ENCODE measurements at places on chromosomes 3 and 15.

DNA sequence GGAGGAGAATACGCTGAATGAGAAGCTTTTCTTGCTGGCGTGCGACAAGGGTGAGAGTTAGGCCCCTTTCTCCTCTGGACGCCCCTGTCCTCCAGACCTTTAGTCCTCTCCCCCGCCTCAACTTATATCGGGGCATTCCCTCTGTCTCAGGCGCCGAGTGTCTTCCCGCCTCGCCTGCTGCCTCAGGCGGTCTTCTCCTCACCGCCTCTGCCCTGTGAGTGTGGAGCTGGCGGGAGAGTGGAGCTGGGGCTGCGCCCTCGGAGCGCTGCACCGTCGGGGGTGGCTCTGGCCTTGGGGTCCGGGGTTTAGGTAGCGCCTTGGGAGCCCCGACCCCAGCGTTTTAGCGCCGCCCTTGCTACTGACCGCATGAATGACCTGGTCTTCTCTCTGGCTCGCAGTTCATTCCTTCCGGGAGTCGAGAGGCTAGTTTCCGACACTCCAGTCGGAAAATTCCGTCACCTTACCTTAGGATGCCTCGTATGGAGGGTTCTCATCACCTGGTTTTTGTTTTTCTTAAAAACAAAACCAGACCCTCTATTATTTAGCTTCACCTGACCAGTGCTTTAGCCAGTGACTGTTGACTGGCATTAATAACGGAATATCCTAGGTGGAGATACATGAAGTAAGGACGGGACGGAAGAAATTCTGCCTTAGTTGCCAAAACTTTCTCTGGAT is 985 bp downstream of the TRPC1 start:
- DNase-seq, result peak; percentile 65

DNA sequence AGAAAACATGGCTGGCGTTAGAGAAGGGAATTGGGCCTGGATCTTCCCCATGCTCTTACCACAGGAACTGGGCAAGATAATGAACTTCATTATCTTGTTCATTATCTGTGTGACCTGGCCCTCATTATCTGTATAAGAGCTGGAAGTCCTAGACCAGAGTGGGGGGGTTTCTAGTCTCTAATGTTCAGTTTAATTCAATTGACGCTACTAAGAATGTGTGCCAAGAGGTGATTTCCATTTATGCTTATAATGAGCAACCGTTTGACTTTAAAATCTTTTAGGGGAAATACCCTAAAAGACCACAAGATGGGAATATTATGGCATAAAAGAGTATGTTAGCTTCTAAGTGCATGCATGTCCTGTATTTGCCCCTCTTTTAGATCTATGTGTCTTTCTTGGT is 59.1 kb upstream of the CSTA start:
- DNase-seq, result no peak

- no peak for DNase-seq
These were observed 10.7 kb downstream of the HMCES start for GRCh38 chr3:129289201-129289921.

DNA sequence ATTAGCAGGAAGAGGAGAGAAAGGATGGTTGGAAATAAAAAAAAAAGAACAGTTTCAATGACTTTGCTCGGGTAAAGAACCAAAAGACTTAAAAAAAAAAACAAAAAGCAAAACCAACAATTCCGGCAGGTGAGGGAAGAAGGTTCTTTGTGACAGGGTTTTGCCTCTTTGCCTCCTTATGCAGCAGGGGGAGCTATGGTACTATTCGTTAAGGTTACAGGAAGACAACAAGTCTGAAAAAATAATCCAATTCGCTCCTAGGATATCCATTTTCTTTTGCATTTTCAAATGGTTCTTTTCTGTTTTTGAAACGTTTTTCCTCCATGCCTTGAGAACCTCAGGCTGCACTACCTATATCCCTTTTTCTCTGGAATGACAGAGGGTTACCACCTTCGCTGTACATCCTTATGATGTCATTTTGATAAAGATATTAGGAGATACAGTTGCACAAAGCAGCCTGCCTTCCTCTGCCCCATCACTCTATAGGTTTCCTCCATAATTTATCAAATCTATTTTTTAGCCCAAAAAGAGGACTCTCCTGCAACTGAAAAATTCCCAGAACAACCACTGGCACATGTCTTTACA is 55.0 kb downstream of the CFAP20DC start:
- peak; percentile 60 for DNase-seq

DNA sequence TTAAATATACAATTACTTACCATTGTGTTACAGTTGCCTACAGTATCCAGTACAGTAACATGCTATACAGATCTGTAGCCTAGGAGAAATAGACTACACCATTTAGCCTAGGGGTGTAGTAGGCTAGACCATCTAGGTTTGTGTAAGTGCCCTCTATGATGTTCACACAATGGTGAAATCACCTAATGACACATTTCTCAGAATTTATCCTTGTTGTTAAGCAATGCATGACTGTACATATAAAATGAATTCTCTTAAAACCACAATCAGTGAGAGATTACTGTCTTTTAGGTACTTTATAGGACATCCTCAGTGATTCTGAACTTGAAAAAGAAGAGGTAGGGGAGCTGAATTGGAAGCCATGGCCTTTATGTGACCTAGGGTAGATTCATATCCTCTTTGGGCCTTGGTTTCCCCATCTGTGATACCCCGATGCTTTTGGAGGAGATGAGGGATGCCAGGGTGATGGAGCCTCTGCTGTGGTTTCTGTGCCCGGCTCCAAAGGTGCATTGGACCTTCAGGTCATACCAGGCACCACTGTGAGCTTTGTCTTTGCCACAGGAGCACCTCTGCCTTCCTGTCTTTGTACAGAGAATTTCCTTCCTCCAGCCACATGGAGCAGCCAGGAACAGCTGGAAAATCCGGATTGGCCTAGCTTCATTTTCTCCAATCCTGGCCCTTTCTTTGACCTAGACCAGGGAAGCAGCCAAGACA is 51.9 kb upstream of the FLNB start:
- no peak for DNase-seq

- DNase-seq, result no peak
These were observed 222.0 kb upstream of the DPPA4 start for GRCh38 chr3:109559389-109559788.

- DNase-seq, result no peak
These were observed 977.6 kb downstream of the MCTP2 start for GRCh38 chr15:95208988-95209387.

DNA sequence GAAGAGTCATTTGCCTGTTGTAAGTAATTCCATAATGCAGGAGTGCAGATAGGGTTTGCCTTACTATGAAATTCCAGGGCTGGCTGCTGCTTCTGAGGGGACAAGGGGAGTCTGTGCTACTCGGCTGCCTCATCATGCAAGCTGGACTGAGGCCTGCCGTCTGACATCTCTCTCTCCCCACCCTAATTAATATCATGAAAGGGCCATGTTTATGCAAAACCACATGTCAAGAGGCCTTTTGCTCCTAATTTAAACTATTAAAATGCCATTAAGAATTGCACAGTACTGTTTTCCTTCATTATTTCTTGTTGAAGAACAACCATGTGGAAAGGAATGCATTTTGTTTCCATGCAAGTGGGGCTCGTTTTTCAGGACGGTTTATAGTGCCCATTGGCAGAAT is 26.3 kb downstream of the CHST2 start:
- no peak for DNase-seq

- DNase-seq, result peak; percentile 98
These were observed 50.6 kb downstream of the SLC6A6 start for GRCh38 chr3:14452740-14453710.

DNA sequence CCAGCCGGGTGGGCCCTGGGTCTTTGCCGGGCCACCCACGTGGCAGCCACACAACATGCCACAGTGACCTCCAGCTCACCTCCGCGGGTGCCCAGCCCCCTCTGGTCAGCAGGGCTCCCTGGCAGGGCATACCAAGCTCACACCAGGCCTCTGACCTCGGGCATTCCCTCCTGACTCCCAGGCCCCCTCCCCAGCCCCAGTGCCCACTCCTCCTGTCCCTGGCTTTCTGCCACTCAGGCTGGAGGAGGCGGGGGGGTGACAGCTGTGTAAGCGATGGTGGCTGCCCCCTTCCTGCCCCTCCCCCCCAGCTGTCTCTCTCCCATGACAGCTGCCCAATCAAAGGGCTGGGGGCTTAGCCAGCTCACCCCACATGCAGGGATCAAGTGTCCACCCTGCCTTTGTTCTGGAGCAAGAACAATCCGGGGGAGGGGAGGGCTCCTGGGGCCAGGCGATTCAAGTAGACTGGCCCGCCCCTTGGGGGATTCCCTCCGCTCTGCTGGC is 3.3 kb downstream of the PCBP4 start:
- DNase-seq, result peak; percentile 46

DNA sequence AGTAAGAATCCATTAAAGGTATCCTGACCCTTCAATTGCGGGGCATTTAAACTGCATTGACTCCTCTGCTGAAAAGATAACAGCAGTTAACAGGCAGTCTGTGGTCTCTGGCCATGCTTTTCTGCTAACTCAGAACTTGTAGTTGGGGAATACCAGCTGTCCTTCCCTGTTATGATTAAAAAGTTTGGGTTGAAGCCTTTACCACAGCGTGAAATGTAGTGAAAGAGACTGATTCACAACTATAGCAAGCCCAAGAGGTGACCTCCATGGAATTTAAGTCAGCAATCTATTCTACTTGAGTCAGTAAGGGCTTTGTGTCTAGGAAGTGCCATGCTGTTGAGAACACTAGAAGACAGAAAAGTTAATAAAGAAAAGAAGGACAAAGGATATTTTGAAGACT is 1037.3 kb downstream of the SI start:
- DNase-seq, result no peak

- DNase-seq, result no peak
These were observed 170.5 kb downstream of the NLGN1 start for GRCh38 chr3:173567997-173568396.

- no peak for DNase-seq
These were observed 971 bp downstream of the C3orf22 start for GRCh38 chr3:126557761-126558160.

GRCh38 chr3:51957520-51958205 is 2.5 kb downstream of the GPR62 start:
- DNase-seq, result no peak

DNA sequence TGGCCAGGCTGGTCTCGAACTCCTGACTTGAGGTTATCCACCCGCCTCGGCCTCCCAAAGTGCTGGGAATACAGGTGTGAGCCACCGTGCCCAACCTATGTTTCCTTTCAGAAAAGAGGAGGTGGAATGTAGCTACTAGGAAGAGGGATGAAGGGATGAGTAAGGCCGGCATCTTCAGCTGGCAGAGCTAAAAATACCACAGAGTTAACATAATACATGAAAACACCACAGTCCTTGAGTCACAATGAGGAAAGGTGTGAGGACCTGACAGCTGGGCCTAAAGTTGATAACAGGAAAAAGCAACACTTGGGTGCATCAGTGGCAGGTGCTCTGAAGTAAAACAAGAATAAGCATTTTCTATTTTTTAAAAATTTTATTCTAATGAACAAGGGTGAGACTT is 392.2 kb downstream of the DIPK2A start:
- no peak for DNase-seq

DNA sequence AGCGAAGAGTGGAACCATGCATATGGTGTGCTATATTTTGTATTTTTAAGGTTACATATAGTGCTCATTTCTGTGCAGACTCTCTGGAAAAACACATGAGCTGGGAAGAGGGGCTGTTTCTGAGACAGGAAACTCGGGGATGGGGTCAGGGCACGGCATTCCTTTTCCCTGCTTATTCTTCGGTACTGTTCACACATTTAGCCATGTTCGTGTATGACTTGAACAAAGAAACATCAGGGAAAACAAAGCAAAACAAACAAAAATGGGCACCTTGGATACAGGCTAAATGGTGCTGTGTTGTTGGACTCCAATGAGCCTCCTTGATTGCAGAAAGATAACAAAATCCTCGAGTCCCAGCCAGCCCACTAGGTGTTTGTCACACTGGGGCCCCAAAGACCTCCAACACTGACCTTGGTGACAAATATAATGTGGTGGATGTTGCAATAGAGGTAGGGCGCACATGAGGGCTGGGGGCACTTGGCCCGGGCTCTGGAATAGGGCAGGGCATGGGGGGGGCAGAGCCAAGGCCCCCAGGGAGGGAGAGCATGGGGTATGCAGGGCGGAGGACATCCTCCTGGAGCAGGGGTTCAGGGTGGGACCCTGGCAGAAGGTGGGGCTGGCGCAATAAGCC is 19.3 kb downstream of the DNASE1L3 start:
- DNase-seq, result no peak

DNA sequence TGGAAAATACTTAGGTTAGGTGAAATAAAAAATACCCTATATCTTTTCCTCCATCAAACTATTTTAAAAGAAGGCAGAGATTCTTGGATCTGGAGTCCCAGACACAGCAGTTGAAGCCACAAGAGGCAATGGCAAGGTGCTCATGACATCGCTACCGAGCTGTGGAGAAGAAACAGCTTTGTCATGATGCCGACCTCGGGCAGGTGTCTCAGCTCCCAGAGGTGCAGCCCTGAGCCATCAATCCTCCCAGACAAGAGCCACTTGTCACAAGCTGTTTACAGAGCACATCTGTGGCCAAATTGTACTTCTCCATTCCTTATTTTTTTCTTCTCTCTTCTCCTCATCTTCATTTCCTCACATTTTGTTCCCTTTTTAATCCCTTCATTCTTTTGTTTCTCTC is 50.8 kb downstream of the GPR176 start:
- DNase-seq, result no peak

GRCh38 chr15:77239882-77240608 is 169.1 kb upstream of the TSPAN3 start:
- no peak for DNase-seq

DNA sequence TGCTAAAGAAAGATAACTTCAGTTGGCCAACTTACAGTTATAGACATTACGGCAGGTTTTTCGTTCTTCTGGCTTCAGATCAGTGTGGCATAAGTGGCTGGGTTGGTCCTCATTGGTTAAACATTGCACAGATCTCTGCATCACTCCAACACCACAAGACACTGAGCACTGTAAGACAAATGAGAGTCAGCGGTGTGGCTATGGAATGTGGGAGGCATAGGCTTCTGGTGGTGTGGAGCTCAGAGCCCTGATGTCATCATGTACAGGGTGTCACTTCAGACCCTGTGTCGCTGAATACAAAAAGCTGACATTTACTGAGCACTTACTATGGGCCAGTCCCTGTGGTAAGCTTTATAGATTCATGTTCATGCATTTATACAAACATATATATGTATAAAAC is 146.0 kb downstream of the ADAMTS9 start:
- DNase-seq, result no peak

DNA sequence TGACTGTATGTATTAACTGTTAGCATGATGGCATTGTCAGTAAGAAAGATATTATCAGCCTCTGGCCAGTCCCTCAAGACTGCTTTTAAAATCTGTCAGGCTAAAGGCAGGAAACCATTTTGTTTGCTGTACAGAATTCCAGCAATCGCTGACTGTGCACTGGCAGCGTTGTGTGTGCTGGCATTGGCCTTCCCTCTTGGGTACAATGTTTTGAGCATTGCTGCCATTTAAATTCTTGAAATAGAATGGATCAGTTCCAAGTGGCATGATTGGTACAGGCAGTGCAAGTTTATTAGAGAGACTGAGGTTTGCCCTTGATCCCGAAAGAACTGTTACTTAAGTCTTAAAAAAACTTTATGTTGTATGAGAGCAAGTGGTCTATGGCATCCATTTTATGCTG is 788.7 kb downstream of the OTOL1 start:
- DNase-seq, result no peak

GRCh38 chr3:50010959-50011358 is 71.0 kb downstream of the RBM6 start:
- DNase-seq, result no peak

GRCh38 chr3:139016430-139017048 is 4.2 kb downstream of the PRR23B start:
- no peak for DNase-seq

- DNase-seq, result no peak
These were observed 240.8 kb downstream of the ADAMTS17 start for GRCh38 chr15:100100926-100101325.

GRCh38 chr3:13684350-13684749 is 135.4 kb downstream of the FBLN2 start:
- no peak for DNase-seq

GRCh38 chr3:23676093-23676492 is 129.7 kb upstream of the UBE2E1 start:
- no peak for DNase-seq

All from muscle of arm (tissue), 14 donors.